ENCODE measurements at places on chromosomes 11 and 22. TPM values are rescaled to one million over a fixed set of nuclear protein-coding genes. Genes with fewer than 3 reads are reported as not detected.

Gene OR51E2
- total RNA-seq, result not detected

- DNase-seq, result no peak
- no peak overlapping the region for H3K27ac ChIP-seq
- H3K36me3 ChIP-seq, result no peaks in the 10 kb centered on the region
- no peaks in the 10 kb centered on the region for H3K27me3 ChIP-seq
Measured at GRCh38 chr11:62333768-62334167, 3.5 kb upstream of the ASRGL1 start.

DNA sequence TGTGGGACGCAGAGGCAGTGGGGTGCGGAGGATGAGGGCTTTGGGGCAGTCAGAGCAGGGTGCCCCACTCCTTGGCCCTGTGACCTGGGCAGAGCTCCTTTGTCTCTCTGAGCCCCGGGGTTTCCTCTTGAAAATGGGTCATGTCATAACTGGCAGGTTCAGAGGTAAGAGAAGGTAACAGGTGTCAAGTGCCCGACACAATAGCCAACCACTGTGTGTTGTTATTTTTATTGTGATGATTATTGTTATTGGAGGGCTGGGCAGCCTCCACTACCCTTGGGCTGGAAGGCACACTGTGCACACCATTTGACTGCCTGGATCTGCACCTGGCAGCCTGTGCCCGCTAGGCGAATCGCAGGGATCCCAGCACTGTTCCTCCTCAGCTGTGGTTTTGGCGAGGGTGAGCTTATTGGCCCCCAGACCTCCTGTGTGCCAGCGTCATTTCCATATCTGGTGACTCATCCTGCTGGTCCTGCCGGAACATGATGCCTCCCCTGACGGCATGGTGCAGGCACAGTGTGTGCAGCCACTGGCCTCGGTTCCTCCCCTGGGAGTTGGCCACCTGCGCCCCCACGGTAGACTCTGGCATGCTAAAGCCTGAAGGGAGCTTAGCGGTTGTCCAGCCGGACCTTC lies 15.4 kb upstream of the SOX10 start:
- no peaks in the 10 kb centered on the region for H3K36me3 ChIP-seq
- DNase-seq, result no peak
- H3K4me3 ChIP-seq, result no peak overlapping the region
- no peaks in the 10 kb centered on the region for H3K4me1 ChIP-seq
- no peak overlapping the region for H3K27ac ChIP-seq

- no peak for DNase-seq
- H3K27ac ChIP-seq, result no peak overlapping the region
- H3K4me3 ChIP-seq, result no peak overlapping the region
- H3K4me1 ChIP-seq, result no peaks in the 10 kb centered on the region
Measured at GRCh38 chr11:12393691-12394090, 16.3 kb downstream of the PARVA start.

Gene BAIAP2L2
- 0.18 TPM for total RNA-seq

DNA sequence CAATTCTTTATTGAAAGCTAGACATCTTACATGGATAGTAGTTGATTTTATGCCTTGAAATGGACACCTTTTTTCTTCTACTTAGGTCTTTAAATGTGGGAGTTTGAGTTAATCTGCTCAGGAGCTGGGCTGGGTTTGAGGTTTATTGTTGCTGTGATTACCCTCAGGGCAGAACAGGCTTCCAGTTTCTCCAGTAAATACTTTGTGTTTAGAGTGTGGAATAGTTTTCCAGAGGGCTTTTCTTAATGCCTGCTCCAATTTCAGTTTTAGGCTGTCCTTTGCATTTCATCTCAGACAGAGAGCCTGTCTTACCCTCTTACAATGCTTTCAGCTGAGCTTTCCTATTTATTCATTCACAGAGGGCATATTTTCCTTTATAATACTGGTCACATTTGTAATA lies 69.9 kb upstream of the ADORA2A start:
- no peak overlapping the region for H3K4me3 ChIP-seq
- no peak overlapping the region for H3K27ac ChIP-seq
- H3K27me3 ChIP-seq, result no peaks in the 10 kb centered on the region

Gene MRGPRX3
- total RNA-seq, result not detected

- no peaks in the 10 kb centered on the region for H3K36me3 ChIP-seq
- H3K27ac ChIP-seq, result no peak overlapping the region
- no peak overlapping the region for H3K4me3 ChIP-seq
- DNase-seq, result no peak
Measured at GRCh38 chr11:69539416-69540117, 58.1 kb downstream of the LINC01488 start.

DNA sequence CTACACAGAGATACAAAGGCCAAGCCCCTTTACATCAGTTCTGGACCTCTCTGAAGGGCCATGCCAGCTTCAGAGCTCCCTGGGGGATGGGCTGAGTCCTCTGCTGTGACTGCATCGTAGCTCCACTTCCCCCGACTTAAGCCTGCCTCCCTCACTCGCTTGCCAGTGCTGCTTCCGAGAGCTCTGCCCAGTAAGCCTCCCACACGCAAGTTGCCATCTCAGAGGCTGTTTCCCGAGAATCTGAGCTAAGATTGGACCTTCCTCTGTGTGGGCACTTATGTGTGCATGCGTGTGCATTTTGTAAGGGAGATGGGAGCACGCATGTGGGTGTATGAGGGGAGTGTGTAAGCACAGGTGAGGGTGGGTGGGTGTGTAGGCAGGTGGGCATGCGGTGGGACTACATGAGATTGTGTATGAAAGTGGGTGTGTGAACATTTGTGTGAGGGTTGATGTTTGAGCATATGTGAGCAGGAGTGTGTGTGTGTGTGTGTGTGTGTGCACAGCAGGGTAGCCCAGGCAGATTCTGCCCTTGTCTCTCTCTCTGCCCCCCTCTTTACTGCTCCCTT lies 163.0 kb upstream of the SYT13 start:
- no peaks in the 10 kb centered on the region for H3K4me1 ChIP-seq
- peaks cover 10% of the 10 kb centered on the region for H3K27me3 ChIP-seq
- H3K36me3 ChIP-seq, result no peaks in the 10 kb centered on the region
- no peak for DNase-seq
- no peak overlapping the region for H3K27ac ChIP-seq

DNA sequence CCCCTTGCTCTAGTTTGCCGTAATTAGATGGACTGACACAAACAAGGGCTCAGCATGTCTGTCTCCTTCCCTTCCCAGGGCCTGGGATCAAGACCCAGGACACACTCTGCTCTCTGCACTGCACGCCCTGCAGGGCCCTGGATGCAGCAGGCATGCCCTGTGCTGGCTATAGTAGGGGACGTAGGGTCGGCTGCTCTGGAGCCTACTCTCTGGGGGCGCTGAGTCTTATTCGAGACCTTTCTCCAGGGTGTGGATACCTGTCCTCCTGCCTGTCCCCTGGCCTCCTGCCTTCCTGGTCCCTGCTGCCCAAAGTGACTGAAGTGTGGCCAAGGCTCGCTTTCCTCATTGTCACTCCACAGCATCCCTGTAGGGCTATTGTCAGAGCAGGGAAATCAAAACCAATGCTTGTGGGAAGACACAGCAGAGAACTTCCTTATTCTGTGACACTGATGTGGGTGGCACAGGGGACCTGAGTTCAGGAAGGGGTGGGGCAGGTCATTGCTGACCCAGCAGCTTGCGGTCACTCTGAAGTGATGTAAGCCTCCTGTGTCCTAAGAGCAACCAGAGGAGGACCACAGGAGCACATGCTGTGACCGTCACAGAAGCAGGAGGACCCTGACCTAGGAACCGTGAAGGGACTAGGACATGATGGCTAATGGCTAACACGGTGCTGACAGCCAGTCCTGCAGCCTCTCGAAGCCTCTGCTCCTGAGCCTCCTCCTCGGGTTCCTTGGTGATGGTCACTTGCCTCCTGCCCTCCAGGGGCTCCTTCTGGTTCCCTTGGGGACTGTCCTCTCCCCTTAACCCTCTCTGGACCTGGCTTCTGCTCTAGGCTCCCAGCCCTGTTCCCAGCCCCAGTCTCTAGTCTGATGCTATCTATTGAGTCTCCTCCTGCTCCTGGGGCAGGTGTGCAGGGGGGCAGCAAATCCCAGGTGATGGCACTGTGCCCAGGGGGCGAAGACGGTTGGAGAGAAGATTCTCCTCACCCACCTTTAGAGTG lies 10.3 kb downstream of the APOBEC3A start:
- no peaks in the 10 kb centered on the region for H3K4me1 ChIP-seq
- H3K4me3 ChIP-seq, result no peak overlapping the region
- no peaks in the 10 kb centered on the region for H3K27me3 ChIP-seq
- no peak overlapping the region for H3K27ac ChIP-seq
- no peaks in the 10 kb centered on the region for H3K36me3 ChIP-seq

Gene HBG1
- total RNA-seq, result 2.3 TPM

DNA sequence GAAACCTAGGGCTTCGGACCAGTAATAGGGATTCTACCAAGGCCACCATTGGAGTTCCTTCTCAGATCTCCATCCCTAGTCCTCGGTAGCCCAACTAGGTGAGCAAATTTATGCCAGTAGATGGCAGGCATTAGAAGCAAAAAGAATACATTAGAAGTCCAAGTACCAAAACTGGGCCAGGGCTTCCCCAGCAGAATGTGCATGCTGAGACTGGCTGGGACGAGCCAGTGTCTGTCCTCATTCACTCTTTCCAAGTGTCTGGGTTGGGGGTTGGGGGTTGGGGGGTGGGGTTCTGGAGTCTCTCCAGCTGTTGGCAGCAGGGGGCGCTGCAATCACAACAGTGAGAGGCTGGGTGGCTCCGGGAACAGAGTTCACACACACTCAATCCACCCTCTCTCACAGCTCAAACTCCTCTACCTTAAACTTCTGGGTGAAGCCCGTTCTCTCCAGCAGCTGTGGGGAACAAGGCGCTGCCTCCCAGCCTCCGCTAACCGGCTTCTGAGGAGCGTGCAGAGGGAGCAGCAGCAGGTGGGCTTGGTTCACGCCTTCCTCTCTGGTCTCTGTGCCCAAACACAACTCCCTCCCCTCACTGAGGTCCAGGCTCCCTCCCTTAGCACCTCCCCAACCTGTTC lies 57.5 kb downstream of the BTG4 start:
- H3K36me3 ChIP-seq, result no peaks in the 10 kb centered on the region
- DNase-seq, result no peak
- H3K27me3 ChIP-seq, result peaks cover 3% of the 10 kb centered on the region
- H3K4me3 ChIP-seq, result no peak overlapping the region

- H3K36me3 ChIP-seq, result no peaks in the 10 kb centered on the region
- H3K4me3 ChIP-seq, result no peak overlapping the region
- DNase-seq, result no peak
- H3K27ac ChIP-seq, result no peak overlapping the region
Measured at GRCh38 chr11:69372589-69373250, 78.8 kb downstream of the MYEOV start.

Gene DBX1
- total RNA-seq, result not detected

Gene OR52B6
- total RNA-seq, result not detected

Gene PATE4
- not detected for total RNA-seq

DNA sequence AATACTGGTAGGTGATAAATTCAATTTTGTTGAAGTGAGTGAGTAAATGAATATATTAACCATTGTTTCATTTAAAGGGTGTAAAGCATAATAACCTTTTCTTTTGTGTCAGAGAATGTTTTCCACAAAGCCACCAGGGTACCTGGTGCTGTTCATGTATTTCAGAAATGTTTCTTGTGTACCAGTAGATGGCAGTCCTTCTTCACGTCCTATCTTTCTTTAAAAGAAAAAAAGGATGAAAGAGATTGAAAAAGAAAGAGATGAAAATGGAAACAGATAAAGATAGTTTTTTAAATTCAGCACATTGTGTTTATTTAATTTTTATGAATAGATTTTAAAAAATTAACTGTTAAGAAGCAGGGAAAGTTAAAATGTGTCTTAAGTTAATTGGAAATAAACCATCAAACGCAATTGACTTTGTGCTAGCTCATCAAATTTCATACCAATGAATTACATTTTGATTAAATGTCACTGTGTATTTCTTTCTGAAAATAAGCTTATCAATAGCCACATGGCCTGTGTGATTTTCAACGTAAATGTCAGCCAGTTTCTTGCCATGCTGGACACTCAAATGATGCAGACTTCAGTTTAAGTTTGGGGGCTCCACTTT lies 65.5 kb upstream of the CHORDC1 start:
- no peaks in the 10 kb centered on the region for H3K36me3 ChIP-seq
- H3K4me1 ChIP-seq, result no peaks in the 10 kb centered on the region
- DNase-seq, result peak; percentile 5
- H3K27me3 ChIP-seq, result no peaks in the 10 kb centered on the region

- H3K4me1 ChIP-seq, result peaks cover 5% of the 10 kb centered on the region
- peaks cover 16% of the 10 kb centered on the region for H3K36me3 ChIP-seq
- H3K27me3 ChIP-seq, result no peaks in the 10 kb centered on the region
- no peak overlapping the region for H3K27ac ChIP-seq
Measured at GRCh38 chr11:128462922-128463321, 124.4 kb downstream of the ETS1 start.

DNA sequence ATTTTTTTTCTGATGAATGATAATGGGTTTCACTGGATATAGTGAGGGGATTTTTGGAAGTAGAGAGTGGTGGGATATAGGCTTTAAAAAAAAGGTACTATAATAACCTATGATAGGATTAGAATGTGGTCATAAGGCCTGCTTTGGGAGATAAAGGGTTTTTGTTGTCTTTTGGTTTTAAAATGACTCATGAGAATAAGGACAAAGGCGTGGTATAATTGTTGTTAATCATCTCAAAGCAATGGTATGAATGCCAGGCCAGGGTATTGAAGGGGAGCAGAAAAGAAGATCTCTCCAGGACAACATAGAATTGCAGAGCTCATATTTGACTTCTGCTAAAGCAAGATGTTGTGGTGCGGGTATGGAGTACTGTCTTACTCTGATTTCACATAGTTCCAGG lies 579.4 kb downstream of the JRKL start:
- H3K27me3 ChIP-seq, result no peaks in the 10 kb centered on the region
- H3K36me3 ChIP-seq, result no peaks in the 10 kb centered on the region
- H3K4me1 ChIP-seq, result no peaks in the 10 kb centered on the region

- H3K4me1 ChIP-seq, result peaks cover 43% of the 10 kb centered on the region
- no peaks in the 10 kb centered on the region for H3K27me3 ChIP-seq
- DNase-seq, result no peak
- peak overlapping the region; percentile 94 for H3K27ac ChIP-seq
- peak overlapping the region; percentile 33 for H3K4me3 ChIP-seq
Measured at GRCh38 chr22:40533712-40534378, 102.7 kb downstream of the MRTFA start.

DNA sequence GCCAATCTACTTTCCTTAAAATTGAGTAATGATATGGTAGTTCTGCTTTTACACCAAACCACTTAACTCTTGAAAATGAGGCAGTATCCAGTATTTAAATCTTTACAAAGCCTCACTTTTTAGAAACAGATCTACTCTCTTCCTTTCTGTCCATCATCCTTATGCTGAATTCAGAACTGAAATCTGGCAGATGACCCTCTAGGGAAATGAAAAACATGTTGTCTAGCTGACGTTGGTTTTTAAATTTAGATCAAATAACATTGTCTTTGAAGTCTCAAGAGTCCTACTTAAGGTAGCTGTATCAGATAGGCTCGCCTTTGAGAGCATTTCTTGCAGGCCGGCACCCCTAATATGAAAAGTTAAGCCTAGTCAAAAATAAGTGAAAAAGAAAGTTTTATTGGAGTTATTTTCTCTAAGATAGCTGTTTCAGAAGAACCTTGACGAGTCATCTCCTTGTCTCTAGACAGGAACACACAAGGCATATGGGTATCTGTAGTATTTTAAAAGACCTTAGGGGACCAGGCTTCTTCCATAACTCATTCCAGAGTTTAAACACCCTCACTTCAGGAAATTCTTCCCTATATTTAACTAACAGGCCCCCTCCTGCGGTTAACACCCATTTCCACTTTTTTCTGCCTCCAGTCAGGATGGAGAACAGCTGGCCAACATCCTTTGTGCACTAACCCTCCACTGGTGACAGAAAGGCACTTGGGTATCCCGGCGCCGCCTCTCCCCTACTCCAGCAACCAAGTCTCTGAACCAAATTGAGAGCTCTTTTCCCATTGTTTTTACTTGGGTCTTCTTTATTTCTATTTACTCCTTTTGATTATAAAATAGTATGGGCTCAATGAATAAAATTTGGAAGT lies 81.2 kb downstream of the WNT11 start:
- no peaks in the 10 kb centered on the region for H3K36me3 ChIP-seq
- H3K27me3 ChIP-seq, result no peaks in the 10 kb centered on the region
- no peak overlapping the region for H3K4me3 ChIP-seq
- H3K27ac ChIP-seq, result no peak overlapping the region
- no peak for DNase-seq
